ENCODE measurements at places on chromosomes 4 and X.

- DNase-seq: no peak
Measured at GRCh38 chrX:40964633-40965586, 120.3 kb upstream of the USP9X start.

- no peak for DNase-seq
Measured at GRCh38 chr4:26531491-26532116, 41.3 kb upstream of the CCKAR start.

DNA sequence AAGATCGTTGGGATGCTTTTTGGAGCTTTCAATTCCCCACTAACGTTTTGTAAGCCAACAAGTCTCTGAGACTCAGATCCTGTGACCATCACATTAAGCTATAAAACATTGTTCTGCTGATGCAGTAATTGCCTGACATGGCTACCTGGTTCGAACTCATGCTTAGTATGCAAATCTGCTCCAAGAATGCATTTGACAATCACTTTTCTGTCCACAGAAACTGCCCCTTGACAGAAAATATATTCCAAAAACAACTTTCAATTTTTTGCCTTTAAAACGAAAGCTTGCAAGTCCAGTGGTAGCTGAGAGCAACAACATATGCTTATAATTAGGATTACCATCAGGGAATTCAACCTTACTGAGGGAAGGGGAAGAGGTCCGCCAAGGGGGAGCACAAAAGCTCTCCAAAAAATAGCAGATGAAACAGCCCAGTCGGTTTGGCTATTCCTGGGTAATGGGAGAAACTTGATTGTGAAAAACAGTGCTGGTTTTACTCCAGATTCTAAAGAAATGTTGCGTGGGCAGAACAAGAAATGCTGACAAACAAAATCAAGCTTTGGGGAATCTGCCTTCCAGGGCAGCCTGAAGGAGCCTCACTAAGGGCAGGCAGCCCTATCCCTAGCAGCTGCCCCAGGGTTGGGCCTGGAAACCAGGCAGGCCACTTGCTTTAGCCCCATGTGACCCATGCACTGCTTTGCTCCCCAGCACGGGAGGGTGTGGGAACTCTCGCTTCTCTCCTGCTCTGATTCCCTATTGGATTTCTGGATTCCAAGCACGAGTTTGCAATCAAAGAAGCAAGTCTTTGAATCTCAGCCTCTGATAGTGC lies 160.7 kb upstream of the LDB2 start:
- no peak for DNase-seq

DNA sequence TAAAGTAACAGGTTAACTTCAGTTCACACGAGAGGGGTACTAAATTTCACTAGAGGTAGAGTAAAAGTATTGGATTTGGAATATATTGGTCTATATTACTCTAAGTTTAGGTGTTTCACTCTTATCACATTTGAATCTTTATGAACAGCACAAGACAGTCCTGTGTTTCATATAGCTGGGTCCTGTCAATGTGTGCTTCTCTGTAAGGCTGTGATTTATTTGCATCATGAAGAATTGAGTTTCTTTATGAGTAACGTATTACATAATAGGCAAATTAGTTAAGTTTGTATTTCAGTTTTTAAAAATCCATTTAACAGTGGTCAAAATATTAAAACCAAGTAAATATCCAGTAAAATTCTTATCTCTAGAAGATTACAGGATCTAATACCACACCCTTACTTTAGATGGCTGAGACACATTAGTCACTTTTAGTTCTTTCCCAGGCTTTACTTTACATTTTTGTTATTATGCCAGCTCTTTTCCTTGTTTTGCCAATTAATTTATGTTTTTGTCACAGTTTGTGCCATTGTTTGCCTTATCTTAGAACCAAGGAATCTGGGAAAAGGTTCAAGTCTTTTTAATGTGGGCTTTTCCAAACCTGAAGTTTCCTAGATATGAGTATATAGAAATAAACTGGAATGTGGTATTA lies 32.1 kb downstream of the NUDT6 start:
- DNase-seq: no peak

- DNase-seq: no peak
Measured at GRCh38 chr4:130043732-130044160, 947.8 kb downstream of the C4orf33 start.

- DNase-seq: no peak
Measured at GRCh38 chr4:157076578-157076947, 613 bp downstream of the GLRB start.

DNA sequence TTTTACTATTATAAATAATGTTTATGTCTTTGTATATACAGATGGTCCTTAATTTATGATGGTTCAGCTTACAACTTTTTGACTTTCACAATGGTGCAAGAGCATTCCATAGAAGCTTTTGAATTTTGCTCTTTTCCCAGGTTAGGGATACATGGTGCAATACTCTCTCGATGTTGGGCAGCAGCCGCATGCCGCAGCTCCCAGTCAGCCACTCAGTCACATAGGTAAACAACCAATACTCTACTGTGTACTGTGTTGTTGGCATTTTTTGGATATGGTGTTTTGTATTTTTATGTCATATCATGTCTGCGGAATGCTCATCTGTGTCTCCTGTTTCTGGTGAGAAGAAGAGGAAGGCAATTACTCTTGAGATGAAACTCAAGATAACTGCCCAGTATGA lies 258.0 kb upstream of the ETNPPL start:
- no peak for DNase-seq

DNA sequence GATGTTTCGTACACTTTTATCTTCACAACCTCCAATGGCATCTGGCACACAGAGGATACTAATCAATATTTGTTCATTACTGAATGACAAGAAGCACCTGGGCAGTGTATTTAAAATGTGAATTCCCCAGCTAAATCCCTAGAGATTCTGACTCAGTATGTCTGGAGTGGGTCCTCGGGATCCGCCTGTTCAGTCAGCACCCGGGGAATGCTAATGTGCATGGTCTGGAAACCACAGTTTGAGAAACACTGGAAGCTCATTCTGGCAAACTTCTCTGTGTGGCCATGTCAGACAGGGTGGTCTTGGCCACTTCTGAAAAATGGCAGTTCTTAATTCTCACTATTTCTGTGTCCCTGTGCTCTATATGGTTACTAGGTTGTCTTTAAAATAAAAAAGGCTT lies 138.8 kb upstream of the VCX start:
- no peak for DNase-seq

- DNase-seq: no peak
Measured at GRCh38 chr4:76055421-76055820, 19.1 kb upstream of the ART3 start.

DNA sequence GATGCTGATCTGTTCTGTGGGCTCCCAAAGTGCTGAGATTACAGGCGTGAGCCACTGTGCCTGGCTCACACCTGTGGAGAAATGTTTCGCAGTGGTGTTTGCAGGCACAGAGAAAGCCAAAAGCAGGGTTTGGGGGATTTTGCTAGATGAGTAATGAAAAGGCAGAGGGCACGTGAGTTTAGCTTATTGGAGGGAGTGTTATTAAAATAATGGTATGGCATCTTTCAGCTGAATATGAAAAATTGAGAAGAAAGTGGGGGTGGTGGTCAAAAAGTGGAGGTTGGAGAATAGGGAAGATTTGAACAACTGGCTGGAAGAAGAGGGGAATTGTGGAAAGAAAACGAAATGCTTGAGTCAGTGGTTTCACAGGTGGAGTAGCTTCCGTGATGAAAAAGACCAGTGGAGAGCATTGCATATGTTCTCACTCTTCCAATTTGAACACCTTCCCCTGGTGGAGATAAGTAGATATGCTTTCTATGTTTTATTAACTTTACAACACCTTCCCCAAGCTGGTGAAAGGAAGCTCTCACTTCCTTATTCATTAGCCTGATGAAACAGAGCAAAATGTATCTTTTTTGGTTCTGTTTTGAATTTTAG lies 1.1 kb upstream of the CHST7 start:
- peak; percentile 21 for DNase-seq

DNA sequence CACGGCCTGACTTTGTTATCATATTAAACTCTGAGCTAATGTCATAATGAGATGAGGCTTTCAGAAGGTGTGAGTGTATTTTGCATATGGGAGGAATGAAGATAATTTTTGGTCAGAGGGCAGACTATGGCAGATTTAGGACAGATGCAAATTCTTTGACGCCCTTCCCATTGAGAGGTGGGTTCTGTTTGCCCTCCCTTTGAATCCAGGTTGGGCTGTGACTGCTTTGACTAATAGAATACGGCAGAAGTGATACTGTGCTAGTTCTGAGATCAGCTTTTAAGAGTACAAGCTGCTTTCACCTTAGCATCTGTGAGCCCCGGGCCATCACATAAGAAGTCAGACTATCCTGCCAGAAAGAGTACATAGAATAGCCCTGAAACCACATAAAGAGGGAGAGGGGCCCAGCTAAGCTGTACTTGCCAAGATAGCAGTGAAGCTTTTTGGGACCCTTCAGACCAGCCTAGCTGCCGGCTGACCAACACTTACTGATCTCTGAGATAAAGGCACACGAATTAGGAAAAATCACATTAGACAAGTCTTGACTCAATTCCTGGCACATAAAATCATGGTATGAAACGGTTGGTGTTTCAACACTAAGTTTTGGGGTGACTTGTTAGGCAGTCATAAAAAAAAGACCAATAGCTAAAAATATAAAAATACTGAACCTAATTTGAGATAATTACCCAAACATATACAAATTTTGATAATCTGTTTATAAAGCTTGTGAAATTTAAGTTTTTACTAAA lies 166.7 kb upstream of the SH3RF1 start:
- DNase-seq: no peak

- no peak for DNase-seq
Measured at GRCh38 chr4:6963139-6963611, 53.5 kb downstream of the TBC1D14 start.

DNA sequence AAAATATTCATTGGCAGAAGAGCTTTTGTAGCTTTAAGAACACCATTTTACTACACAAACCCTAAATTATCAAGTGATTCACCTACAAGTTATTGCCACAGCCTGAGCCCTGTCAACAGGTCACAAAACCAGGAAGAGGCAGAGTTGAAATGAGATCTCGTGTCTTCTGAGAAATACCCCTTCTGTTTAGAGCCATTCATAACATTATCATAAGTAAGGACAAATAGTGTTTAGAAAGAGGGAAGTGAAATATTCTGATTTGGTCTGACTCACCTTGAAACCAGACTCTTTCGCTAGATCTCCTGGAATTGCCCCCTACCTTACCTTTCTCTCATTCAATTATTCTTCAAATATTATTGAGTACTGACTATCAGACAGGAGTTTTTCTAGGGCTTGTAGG lies 5.9 kb downstream of the ETDB start:
- no peak for DNase-seq

GRCh38 chrX:149069899-149070298 lies 435.2 kb downstream of the IDS start:
- DNase-seq: no peak

- DNase-seq: no peak
Measured at GRCh38 chrX:49725401-49725800, 29.6 kb upstream of the PAGE1 start.

GRCh38 chr4:170005472-170005871 lies 20.7 kb downstream of the MFAP3L start:
- DNase-seq: no peak

DNA sequence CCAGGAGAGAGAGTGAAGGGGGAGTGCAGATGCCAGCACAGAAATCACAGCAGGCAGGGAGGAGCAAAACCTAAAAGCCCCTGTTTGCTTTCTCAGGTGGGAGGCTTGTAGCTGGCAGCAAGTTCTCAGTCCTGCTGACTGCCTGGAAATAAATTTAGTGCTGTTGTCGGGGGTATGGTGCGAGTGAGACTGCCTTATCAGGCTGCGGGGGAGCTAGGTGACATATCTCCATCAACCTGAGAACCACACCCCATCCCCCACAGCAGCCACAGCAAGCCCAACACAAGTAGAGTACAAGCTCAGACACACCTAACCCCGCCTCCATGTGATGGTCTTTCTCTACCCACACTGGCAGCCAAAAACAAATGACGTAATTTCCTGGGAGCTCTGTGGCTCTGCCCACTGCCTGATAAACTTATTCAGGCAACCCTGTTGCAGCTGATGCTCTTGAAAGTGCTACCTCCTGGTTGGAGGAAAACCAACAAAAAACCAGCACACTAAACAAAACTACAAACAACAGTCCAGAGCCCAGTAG lies 953.4 kb upstream of the NDST4 start:
- DNase-seq: no peak

DNA sequence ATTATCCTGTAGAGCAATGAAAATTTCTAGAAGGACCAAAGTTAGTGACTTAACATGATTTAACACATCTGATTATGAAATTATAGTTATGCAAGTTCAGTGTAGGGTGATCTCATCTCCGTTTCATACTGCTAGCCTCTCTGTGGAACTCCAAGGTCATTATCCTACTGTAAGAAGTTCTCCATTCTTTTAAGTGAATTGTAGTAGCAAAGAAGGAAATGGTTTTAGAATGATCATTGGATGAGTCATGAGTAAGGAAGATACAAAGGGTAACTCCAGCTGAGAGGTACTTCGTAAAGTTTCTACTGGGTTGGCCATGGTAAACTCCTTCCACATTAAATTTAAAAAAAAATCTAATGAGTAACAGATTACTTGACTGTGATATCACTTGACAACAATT lies 215.0 kb upstream of the GIMD1 start:
- no peak for DNase-seq

- no peak for DNase-seq
Measured at GRCh38 chr4:165208221-165208652, 876 bp downstream of the KLHL2 start.

- DNase-seq: no peak
Measured at GRCh38 chrX:31228909-31229308, 157.1 kb upstream of the FTHL17 start.

GRCh38 chr4:58665649-58666048 lies 1555.5 kb upstream of the IGFBP7 start:
- no peak for DNase-seq

- DNase-seq: no peak
Measured at GRCh38 chrX:31580227-31580626, 508.4 kb upstream of the FTHL17 start.

DNA sequence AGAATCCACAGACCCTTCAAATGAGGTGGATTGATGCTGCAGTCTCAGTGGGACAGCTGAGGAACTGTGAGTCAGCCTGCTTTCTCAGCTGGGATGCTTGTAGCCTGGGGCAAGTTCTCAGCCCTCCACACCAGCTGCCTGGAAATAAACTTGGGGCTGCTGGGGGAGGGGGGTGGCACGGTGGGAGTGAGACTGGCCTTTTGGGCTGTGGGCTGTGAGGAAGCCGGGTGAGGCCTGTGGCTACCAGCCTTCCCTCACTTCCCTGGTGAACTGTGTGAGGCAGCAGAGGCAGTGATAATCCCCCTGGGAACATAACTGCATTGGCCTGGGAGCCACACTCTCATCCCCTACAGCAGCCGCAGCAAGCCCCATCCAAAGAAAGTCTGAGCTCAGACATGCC lies 114.5 kb upstream of the GUCY1A1 start:
- no peak for DNase-seq
